ENCODE measurements at places on chromosomes 5 and 9.

- DNase-seq = no peak
These were observed 15.6 kb downstream of the SLC1A3 start for GRCh38 chr5:36621985-36622384.

- DNase-seq = no peak
These were observed 15.6 kb upstream of the DENND1A start for GRCh38 chr9:123945532-123945931.

DNA sequence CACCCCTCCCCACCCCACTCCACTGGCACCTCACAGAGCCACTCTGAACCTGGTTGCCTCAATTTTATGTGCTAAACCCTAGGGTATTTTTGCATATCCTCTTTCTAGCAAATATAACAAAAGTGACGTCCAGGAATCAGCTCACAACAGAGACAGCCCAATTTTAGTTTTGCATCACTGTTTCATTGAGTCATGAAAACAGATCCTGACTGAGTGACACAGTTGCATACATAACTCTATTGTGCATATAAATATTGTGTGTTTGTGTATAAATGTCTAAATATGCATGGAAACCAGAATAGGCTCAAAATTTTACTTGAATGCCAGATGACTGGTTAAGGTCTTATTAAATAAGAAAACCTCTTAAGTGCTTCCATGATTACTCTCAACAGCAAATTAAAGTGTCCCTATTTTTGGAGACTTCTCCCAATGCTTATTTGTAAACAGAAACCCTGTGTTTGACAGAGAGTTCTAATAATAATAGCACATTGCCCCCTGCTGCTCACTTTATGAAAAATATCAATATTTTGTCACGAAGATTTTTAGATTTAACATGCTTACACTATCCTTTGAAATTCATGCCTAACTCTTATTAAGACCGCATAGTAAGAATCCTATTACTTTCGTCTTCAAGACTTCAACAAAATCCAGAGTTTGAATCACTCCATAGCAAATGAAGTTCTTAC is 75.5 kb upstream of the PRRC1 start:
- DNase-seq = peak; percentile 79

- DNase-seq = no peak
These were observed 8.1 kb upstream of the TENT4A start for GRCh38 chr5:6705088-6705487.

DNA sequence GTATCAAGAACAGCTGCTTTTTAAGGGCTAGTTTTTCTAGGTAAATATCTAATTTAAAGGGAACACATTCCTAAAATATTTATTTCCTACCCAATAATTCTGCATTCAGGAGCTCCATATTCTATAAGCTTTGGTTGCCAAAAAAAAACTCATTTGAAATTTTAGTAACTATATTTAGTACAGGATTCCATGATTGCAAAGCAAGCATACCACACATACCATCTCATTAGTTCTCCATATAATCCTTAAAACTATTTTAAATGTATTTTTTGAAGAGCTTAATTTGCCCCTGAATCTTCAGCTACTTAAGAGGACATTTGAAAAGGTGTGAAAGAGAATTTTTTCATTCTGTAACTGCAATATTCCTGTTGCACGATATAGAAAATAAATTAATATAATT is 877.0 kb downstream of the NR2F1-AS1 start:
- DNase-seq = no peak

DNA sequence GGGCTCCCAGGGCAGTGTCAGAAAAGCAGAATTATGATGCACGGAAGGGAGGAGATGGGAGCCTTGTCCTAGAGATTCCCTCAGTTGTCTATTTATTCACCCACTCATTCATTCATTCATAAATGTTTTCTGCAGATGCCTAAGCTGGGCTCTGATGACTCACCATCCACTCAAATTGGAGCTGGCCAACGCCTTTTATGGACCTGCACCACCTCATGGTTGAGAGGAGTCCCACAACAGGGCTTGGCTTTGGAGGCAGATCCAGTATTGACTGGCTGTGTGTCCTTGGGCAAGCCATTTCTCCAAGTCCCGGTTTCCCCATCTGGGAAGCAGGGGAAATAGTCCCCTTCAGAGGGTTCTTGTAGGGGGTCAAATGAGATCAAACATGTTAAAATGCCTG is 227.8 kb downstream of the MELK start:
- no peak for DNase-seq

GRCh38 chr9:117034866-117035265 is 347.8 kb downstream of the TRIM32 start:
- DNase-seq = no peak

DNA sequence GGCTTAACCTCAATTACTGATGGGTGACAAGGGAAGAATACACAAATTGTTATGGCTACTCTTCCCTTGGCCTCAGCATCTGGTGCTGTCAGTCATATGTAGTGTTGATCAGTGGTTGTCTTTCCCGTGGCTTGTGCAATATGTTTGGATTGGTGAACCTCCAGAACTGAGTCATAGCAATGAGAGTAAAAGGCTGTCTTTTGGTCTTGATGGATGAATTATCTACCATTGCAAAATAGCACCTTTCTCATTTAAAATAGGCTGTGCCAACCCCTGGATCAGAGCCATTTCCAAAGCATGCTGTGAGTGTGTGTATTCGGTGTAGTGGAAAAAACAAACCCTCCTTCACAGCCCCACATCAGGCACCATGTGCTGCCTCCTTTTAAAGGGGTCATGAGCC is 14.6 kb upstream of the F2R start:
- no peak for DNase-seq

DNA sequence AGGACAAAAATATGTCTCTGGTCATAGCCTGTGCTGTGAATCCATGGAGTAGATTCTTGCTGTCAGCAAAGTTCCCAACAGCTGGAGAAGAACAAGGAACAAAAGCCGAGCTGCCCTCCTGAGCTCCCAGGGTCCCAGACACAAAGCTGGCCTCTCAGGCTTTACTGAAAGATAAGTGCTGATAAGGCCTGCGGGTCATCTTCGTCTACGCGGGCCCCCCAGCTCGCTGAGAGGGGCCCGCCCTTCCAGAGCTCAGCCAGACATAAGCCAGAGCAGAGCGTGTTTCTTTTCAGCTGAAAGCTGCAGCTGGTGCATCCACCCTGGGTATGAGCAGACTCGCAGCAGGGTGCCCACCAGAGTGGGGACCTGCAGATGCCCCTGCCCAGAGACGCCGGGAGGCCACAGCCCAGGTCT is 84.7 kb downstream of the HSD17B3 start:
- DNase-seq = peak; percentile 11

DNA sequence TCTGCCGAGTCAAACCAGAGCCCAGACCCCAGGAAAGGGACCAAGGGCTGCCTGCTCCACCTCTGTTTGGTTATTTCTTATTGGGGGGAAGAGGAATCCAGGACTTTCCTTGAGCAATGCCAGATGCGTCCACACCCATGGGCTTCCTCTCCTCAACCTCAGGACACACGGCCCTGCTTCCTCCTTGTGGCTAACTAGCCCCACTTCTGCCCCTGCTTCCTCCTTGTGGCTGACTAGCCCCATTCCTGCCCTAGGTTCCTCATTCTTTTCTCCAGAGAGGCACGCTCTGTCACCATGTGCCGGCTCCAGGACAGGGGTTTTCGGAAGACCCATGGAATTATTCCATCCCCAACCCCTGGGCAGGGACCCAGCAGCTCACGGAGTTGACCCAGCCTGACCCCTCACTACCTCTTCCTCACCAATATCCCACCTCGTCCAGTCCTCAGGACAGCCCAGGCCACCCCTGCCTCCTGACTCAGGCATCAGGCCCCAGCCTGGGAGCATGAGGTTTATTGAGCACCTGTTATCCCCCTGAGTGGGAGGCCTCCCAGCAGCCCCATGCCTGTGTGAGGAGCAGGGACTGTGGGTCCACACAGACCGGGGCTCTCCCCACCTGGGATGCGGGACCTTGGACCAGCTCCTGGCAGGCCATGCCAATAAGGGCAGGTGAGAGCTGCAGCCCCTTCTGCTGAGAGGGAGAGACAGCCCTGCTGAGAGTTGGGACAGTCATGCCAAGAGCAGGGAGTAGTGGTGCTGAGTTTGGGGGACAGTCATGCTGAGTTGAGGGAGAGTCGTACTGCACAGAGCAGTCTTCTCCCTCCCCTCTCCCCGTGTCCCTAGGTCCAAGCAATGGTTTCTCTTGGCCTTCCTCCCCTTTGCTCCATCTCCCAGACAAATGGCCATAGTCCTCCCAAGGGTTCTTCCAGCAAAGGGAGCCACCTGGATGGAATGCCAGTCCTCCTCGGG is 11.8 kb upstream of the FCN1 start:
- peak; percentile 64 for DNase-seq

- no peak for DNase-seq
These were observed 546.8 kb downstream of the LRRC70 start for GRCh38 chr5:63125392-63125791.

GRCh38 chr5:135102716-135103574 is 68.9 kb upstream of the PITX1 start:
- DNase-seq = no peak

DNA sequence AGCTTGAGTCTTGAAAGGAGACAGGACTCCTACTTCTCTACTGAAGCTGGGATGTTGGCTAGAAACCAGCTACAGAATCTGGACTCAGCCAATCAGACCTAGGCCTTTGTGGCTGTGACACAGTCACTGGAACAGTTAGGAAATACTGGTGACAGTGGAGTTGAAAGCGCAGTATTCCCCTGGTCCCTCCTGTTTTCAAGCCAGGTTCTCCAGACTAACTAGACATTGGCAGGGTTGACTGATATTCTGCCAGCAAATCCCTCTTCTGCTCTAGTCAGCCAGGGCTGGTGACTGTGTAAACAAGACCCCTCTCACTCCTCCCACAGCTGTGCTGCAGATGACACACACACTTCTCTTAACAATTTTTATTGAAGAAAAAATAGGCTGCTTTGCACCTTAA is 8.7 kb downstream of the SHROOM1 start:
- peak; percentile 94 for DNase-seq

DNA sequence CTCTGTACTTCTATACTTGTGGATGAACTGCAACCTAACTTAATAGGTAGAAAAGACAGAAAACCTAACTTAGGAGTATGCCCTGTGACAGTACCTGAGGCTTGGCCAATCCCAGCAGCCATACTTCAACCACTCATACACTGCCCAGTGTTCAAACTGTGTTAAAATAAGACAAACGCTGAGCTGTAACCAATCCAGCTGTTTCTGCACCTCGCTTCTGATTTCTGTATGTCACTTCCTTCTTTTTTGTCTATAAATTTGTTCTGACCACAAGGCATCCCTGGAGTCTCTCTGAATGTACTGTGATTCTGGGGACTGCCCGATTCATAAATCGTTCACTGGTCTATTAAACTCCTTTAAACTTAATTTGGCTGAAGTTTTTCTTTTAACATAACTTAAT is 41.4 kb downstream of the AUH start:
- DNase-seq = no peak

DNA sequence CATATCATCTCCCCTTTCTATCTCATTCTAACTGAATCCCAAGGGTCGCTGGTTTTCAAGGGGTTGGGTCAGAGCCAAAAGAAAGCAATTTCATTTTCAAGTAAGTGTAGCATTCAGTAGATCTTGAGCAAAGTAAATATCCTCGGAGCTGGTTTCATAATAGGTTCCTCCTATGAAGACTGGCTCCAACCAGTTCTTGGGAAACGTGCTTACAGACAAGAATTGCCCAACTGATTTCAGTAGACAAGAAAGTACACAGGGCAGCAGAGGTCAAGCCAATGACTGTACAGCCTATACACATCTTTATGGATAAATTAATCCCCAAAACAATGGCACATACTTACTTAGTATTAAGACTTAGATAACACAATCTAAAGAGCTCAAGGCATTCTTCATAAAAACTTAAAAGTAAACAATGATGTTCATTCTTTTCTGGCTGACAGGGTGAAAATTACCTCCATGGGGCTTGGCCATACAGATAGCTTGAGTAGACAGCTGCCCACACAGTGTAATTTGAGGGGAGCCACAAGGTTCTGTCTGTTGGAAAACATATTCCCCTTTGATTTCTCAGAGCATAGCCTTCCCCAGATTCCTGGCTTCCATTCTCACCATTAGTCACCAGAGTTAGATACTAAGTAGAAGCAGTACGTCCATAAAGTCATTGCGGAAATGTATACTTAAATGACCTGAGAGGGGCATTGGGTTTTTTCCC is 163.9 kb downstream of the ARRDC3 start:
- peak; percentile 53 for DNase-seq

DNA sequence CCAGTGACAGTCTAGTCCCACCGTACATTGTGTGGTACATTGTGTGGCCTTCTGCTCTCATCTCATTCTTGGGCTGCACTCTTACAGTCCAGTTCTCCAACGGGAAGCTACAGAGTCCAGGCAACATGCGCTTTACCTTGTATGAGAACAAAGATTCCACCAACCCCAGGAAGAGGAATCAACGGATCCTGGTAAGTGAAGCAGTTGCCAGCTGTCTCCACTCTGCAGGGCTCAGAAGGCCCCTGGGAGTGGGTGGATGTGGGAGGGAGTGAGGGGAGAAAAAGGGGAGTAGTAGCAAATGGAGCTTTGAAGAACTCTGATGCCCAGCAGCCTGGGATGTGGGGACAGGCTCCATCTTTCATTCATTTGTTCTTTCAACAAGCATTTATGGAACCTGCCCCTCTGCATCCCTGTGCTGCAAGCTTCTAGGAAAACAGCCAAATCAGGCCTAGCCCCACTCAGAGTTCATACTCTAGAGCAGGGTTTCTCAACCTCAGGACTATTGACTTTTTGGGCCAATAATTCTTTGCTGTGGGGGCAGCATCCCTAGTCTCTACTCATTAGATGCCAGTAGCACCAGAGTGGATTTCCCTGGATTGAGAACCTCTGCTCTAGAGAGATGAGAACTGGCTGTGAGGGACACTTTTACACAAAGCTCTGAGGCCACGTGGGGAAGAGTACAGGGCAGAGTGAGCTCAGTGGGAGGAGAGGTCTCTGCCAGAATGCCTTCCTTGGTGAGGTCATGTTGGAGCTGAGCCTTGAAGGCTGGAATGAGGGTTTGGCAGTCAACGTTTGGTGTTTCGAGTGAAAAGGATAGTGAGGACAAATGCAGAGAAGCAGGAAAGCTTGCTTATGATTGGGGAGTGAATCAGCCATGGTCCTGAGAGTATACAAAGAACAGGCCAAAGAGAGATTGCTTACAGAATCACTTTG is 1.1 kb downstream of the POLR1E start:
- peak; percentile 57 for DNase-seq

- no peak for DNase-seq
These were observed 83.8 kb downstream of the ANKRD31 start for GRCh38 chr5:75152860-75153259.

DNA sequence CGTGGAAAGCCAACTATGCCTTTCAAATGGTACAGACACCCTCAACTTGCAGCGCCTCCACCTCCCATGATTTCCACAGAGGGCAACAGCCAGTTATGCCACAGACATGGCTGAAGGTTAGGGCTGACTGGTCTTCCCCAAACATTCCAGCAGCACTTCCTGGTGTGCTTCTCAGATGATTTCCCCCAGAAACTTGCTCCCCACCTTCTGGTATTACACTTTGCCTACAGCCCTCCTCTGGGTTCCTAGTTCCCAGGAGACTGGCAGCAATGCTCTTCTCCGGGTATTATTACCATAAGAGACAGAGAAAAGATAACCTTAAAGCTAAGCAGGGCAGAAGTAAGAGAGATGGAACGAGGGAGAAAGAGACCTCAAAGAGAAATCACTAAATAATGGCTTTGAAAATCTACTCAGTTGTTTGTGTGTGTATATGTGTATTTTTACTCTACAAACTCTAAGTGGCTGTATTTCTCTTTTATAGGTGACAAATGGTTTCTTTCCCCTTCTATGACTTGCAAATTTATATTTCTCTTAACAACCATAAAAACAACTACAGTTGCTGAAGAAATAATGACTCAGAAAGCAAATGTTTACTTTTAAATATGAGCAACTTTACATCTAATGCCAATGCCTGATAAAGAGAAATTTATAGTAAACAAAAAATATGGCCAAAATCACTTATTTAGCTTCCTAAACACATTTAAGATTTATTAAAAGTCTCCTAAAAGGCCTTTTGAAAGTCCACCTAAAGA is 133.8 kb downstream of the PDE4D start:
- DNase-seq = no peak
